ENCODE measurements at places on chromosomes 3 and 15. TPM values are rescaled to one million over a fixed set of nuclear protein-coding genes. Genes with fewer than 3 reads are reported as not detected.

The RASGRP1 gene
- total RNA-seq, result 0.58 TPM

The UTS2B gene
- not detected for total RNA-seq

The C3orf33 gene
- 6.9 TPM for total RNA-seq

The TNFSF10 gene
- not detected for total RNA-seq

The UROC1 gene
- not detected for total RNA-seq
